ENCODE measurements at places on chromosomes 6 and 20. TPM values are rescaled to one million over a fixed set of nuclear protein-coding genes. Genes with fewer than 3 reads are reported as not detected.

The ULBP2 gene
- 0.23 TPM for total RNA-seq

The SIRPD gene
- total RNA-seq = not detected

The COL20A1 gene
- total RNA-seq = 0.16 TPM

The PBX2 gene
- total RNA-seq = 250 TPM

The DNAAF9 gene
- total RNA-seq = 20.2 TPM

The SLC17A2 gene
- total RNA-seq = not detected

The GSTA2 gene
- not detected for total RNA-seq

The DUSP15 gene
- total RNA-seq = 10.4 TPM

The CCN5 gene
- not detected for total RNA-seq

The SLC22A7 gene
- not detected for total RNA-seq

GRCh38 chr6:28225056-28225834 lies at the start of gene ZSCAN9:
TSS of gene ZSCAN9 (plus strand) at chr6:28225275. CDS start at chr6:28227085, 1,810 bp downstream.
- DNase-seq = peak; percentile 62

- DNase-seq = no peak
Measured at GRCh38 chr6:24464253-24465038, 24.9 kb downstream of the GPLD1 start.

- DNase-seq = no peak
Measured at GRCh38 chr6:134049176-134049575, 3.2 kb downstream of the SLC2A12 start.

DNA sequence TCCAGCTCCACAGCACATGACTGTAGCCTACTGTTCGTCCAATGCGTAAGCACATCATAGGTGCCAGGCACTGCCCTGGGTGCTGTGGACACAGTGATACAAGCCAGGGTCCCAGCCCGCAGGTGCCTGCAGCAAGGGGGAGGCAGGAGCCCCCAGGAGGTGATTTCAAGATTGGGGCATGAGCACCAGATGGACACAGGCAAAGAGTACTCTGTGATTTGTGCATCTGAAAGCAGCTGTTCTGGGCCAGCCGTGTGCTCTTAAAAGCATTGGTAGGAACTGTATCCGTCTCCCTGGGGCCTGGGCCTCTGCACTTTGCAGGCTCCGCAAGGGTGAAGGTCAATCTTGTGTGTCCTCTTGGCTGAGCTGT lies 149.8 kb downstream of the SYCP2 start:
- DNase-seq = peak; percentile 17

- DNase-seq = no peak
Measured at GRCh38 chr20:6295127-6295866, 172.5 kb upstream of the FERMT1 start.

GRCh38 chr6:10749734-10750133 lies 2.1 kb downstream of the TMEM14B start:
- no peak for DNase-seq

DNA sequence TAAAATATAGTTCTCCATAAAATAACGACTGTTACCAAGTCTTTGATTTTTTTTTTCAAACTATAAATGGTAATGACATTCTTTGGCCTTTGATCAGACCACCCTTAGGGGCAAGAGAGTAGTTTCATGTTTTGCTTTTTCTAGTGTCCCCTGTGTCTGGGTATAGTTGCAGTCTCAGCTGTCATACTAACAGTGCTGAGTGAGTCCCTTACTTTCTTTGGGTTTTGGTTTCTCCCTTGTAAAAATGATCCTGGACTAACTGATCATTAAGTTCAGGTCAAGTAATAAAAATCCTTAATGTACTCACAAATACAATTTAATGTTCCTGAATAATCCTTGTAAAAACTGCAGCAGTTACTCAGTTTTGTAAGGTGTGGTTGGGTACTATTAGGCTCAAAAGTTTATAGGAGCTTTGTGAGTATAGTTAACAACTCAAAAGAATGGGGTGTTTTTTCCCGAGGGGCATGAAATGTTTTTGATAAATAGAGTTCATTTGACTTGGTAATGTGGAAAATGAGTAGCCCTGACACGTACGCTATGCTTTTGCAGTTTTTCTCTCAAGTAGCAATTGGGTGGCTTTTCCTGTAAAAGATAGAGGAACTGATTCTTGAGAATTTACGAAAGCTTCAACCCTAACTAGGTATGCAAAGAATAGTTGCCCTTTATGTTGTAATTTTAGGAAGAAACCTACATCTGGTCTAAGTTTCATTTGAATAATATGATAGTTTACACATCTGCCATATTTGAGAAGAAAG lies 6.2 kb downstream of the PTPN1 start:
- DNase-seq = no peak

GRCh38 chr6:45666846-45667245 lies 289.1 kb upstream of the SUPT3H start:
- no peak for DNase-seq

GRCh38 chr6:138849791-138850190 lies 53.9 kb downstream of the ECT2L start:
- DNase-seq = no peak

- no peak for DNase-seq
Measured at GRCh38 chr6:80333342-80333741, 226.9 kb downstream of the BCKDHB start.

GRCh38 chr6:128380891-128381290 lies 139.5 kb downstream of the PTPRK start:
- no peak for DNase-seq

DNA sequence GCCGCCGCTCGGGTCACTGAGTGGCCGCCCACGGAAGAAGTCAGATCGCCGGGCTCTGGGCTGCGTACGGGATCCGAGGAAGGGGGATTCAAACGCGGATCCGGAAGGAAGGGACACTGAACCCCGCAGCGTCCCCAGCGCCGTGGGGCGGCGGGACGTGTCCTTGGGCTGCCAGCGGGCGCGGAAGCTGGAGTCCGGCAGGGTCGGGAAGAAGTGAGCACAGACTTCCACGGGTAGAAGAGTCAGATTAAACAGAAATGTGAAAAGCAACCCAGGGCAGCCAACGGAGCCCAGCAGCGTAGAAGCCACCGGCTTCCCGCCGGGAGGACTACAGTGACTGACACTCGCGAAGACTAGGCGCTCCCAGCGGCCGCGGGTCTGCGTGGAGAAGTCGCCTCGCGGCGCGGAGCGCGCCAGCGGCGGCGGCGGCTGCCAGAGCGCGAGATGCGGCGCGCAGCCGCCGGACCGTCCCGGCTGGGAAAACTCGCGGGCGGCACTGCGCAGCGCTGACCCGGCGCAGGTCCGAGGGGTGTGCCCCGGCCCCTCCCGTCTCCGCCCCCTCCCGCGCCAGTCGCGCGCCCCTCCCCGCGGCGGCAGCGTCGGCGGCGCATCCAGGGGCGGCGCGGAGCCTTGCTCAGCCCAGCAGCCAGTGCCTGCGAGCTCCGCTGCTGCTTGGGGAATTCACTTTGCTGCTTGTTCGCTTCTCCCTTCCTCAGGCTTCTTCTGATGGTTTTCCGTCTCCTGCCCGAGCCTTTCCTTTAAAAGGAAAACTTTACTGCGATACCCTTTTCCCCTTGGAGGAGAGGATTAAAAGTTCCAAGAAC lies at the start of gene SAMD5:
Gene SAMD5 (plus strand): TSS at position 649 of the 824 bp plus-strand sequence. CDS start 239 bp downstream, outside the sequence.
- peak; percentile 71 for DNase-seq

DNA sequence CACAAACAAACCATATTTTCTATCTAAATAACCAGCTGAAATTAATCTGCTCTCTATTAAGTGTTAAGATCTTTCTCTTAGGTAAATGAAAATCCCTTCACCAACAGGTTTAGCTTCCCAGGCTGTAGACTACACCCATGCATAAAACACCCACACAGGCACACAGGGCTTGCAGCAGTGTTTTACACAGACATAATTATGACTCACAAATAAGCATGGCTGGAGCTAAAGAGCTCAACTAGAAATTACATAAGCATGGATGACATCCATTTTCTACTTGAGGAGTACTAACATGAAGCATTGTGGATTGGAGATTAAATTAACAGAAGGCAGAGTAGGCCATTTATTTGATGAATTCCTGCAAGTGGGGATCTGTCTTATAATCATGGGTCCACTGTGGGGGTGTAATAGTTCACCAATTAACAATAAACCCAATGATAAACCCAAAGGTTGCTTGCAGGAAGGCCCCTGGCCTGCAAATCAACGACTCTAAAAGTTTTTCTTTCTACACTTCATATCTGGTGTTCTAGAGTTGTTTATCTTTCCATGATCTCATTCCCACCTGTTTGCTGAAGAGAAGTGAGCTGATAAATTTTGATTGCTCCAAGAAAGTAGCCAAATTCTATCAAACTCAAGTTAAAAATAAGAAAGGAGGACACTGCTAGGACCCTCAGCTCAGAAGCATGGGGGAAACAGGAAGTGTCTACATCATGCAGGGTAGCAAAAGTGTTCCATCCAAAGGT lies 33.8 kb upstream of the E2F3 start:
- no peak for DNase-seq

GRCh38 chr6:103862297-103862696 lies 997.4 kb downstream of the HACE1 start:
- no peak for DNase-seq

- DNase-seq = no peak
Measured at GRCh38 chr6:47357827-47358226, 48.1 kb upstream of the TNFRSF21 start.

GRCh38 chr20:48613926-48614325 lies 213.9 kb downstream of the PREX1 start:
- no peak for DNase-seq

GRCh38 chr20:33948480-33948879 lies 45.2 kb upstream of the RALY start:
- no peak for DNase-seq

DNA sequence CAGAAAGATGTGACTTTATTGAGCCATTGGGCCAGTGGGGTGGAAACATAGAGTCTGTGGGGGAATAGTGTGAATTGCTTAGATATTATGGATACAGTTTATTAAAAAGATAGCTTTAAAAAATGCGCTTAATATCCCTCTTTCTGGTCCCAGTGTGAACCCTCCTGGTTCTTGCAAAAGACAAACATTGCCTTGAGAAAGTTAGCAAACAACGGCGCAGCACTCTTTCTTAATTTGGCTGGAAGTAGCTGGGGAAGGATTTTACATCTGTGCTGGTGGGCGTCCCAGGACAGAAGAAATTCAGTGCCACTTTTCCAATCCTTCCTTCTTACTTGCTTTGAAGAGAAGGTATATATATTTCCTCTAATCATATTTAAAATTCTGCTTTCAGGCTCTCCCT lies 191.4 kb upstream of the ZFP64 start:
- no peak for DNase-seq

DNA sequence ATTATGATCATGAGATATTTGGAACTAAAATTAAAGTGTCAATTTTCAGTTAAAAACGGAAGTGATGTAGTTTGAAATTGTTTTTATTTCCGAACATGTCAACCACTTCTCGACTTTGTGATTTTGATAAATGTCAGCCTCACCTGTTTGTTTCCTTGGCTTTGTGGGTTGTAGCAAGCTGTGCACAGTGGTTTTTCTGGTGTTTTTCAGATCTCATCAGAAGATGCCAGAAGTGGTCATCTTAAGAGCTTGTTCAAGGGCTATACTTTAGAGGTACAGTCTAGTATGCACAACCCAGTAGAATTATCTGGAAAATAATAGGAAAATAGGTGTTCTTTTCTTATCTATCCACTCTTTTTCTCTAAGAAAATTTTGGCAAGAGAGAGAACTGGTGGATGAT lies 134.0 kb downstream of the GRIK2 start:
- no peak for DNase-seq

GRCh38 chr6:160041608-160042007 lies 72.7 kb downstream of the IGF2R start:
- DNase-seq = no peak

DNA sequence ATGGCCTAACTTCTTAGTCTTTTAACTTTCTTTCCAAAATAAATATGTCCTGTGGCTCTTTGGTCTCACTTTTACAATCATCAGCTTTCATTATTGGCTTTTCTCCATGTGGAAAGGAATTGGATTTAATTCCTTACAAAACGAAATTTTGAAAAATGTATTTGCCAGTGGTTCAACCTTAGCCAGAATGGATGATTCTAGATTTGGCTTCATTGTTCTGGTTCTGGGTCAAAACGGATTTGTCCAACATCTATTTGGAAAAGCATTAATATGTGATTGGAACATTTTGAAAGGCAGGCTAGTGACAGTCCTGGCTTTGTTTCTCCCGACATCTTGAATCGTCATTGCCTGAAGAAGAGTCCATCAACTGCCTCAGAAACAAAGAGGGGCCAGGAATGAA lies 59.2 kb downstream of the TENT5A start:
- no peak for DNase-seq

DNA sequence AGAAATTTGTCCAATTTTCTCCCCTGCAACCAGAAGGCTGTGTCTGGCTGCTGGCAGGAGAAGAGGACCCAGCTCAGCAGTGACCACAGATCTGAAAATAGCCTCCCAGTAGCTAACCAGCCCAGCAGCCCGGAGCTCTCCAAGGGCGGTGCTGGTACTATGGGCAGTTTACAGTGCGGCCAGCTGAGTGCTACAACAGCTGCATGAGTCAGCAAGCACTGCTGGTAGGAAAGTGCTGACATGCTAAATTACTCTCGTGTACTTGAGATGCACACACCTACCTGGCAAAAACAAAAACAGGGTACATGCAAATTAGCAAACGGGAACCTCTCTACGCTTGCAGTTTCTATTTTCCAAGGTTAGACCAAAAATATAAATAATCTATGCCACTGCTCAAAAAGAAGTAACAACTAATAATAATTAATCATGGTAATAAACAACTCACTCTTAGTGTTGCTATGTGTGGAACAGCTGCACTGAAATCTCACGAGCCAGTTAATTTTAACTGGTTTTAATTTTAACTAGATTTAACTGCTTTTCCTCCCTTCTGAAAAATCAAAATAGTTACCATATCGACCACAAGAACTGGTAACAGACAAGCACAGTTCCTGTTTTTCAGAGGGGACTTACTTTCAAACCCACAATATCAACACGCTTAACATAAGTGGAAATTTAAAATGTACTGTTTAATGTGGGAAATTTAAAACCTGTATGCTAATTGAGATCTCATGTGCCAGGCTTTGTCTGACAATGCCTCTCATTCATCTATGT lies 10.8 kb downstream of the BACH2 start:
- DNase-seq = no peak

DNA sequence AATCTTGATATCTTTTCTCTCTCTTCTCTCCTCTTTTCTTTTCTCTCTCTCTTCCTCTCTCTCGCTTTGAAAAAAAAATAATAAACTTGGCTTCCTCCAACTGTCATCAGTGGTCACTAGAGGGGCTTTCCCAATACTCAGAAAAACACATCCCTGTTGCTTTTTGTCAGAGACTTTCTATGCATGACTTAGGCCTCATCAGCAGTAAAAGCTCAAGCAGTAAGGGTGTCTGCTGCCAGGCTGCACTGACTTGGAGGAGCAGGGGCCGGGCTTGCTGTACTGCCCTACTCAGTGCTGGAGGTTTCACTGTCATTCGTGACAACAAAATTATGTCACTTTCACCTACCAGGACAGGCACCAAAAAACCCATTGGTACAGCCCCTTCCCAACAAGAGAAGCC lies 272.0 kb downstream of the ADGB start:
- no peak for DNase-seq

DNA sequence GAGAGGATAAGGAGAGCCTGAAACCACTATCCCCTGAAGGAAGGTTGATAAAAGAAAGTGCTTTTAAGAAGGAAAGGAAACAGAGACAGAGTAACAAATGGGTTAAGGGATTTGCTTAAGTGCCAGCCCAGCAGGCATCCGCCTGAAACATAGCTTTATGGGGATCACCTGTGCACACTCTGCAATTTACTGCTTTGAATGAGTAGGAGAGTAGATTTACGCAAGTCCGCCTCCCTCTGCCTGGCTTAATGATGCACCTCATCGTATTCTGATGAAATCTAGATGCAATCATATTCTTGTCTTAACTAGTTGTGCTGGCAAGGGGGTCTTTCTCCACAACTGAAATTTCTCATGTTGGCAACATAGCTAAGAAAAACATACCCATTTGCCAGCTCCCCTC lies 101.1 kb upstream of the ID4 start:
- DNase-seq = no peak

GRCh38 chr20:45019027-45019761 lies 52.9 kb downstream of the STK4 start:
- no peak for DNase-seq

- DNase-seq = peak; percentile 59
Measured at GRCh38 chr6:148440877-148441453, 98.3 kb downstream of the SASH1 start.
